ENCODE measurements at places on chromosomes 1 and 21. TPM values are rescaled to one million over a fixed set of nuclear protein-coding genes. Genes with fewer than 3 reads are reported as not detected.

GRCh38 chr1:63575340-63575826 is 17.8 kb upstream of the PGM1 start:
- peak; percentile 77 for DNase-seq
- no peak overlapping the region for H3K27ac ChIP-seq
- no peaks in the 10 kb centered on the region for H3K4me1 ChIP-seq

CYP2J2 gene
- total RNA-seq: not detected

GRCh38 chr1:111690306-111690617 is 48.9 kb downstream of the INKA2 start:
- no peak for DNase-seq
- H3K4me1 ChIP-seq: peaks cover 52% of the 10 kb centered on the region
- H3K27me3 ChIP-seq: no peaks in the 10 kb centered on the region
- H3K4me3 ChIP-seq: no peak overlapping the region
- peak overlapping the region; percentile 89 for H3K27ac ChIP-seq
- H3K36me3 ChIP-seq: peaks cover 12% of the 10 kb centered on the region

GRCh38 chr1:96845464-96845863 is 123.9 kb downstream of the PTBP2 start:
- no peak overlapping the region for H3K4me3 ChIP-seq
- H3K27me3 ChIP-seq: no peaks in the 10 kb centered on the region

DNA sequence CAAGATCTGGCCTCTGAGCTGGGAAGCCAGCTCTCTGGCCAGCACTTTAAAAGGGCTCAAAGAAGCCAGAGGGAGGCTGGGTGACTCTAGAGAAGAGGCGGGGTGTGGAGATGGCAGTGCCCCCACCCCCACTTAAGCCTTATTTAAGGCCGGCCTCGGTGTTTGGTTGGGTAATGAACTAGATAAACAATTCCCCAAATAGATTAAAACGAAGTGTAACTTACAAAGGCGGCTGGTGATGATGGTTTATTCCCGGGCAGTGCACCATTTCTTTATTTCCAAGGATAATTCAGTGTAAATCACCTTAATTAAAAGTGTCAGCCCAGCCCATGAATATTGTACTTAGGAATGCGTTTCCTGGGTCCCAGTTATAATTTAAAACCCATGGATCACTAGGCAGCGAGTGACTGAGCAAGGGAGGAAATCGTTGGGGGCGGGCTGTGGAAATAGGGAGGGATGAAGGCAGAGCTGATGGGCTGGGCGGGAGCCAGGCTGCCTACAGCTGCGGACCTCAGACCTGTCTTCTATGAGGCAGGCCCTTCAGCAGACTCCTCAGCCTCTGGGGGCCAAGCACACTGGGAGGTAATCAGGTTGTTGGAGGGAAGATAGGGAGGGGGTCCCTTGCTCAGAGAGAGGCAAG is 54.9 kb downstream of the TMEM53 start:
- H3K27ac ChIP-seq: no peak overlapping the region
- H3K36me3 ChIP-seq: no peaks in the 10 kb centered on the region
- DNase-seq: no peak
- no peak overlapping the region for H3K4me3 ChIP-seq
- H3K4me1 ChIP-seq: no peaks in the 10 kb centered on the region
- H3K27me3 ChIP-seq: no peaks in the 10 kb centered on the region

- no peaks in the 10 kb centered on the region for H3K36me3 ChIP-seq
- peaks cover 6% of the 10 kb centered on the region for H3K4me1 ChIP-seq
- H3K27me3 ChIP-seq: no peaks in the 10 kb centered on the region
- no peak overlapping the region for H3K27ac ChIP-seq
- no peak overlapping the region for H3K4me3 ChIP-seq
- DNase-seq: no peak
These were observed 178.1 kb upstream of the NFIA start for GRCh38 chr1:60904099-60904851.

Measured in Karpas-422 (cell line).